ENCODE measurements at places on chromosomes 12 and 14.

DNA sequence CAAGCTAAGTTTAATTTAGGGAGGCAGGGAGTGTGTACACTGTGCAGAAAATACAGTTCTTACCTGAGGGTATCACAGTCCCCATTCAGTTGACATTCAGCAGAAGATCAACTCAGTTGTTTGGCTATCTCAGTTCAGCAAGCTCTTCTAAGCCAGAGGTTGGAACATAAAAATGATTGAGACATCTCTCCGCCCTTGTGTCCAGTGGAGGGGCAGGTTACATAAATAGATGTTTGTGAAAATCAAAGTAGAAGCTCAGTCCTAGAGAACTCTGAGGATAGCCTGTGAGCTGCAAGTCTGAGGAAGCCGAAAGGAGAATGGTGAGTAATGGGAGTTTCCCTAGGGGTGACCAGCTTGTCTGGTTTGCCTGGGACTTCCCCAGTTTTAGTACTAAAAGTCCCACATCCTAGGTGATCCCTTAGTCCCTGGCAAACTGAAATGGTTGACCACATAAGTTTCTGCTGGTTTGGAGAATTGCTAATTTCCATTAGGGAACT is 251.4 kb upstream of the ATP2B1 start:
- no peak for DNase-seq

DNA sequence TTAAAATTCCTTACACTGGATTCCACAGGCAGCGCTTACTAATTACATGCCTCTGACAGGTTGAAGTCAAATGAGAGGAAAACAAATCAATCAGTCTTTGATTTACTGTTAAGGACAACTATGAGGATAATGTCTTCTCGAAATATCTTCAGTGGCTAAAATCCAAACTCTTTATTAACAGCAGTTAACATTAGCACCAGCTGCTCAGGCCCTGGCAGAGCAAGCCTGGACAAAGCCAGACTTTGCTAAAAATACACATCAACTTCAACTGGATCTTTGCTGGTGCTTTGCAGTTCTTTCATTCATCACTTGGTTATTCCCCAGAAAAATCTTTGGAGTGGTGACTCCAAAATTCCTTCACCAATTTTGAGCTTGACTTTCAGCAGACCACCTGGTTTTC is 98.7 kb downstream of the HECTD4 start:
- no peak for DNase-seq

- DNase-seq, result no peak
Observed at GRCh38 chr12:120055231-120056000, 61.1 kb downstream of the RAB35 start.

- DNase-seq, result peak; percentile 35
Observed at GRCh38 chr12:4037747-4038312, 164.6 kb upstream of the PARP11 start.

GRCh38 chr12:16323638-16324037 is 23.8 kb upstream of the MGST1 start:
- DNase-seq, result no peak

DNA sequence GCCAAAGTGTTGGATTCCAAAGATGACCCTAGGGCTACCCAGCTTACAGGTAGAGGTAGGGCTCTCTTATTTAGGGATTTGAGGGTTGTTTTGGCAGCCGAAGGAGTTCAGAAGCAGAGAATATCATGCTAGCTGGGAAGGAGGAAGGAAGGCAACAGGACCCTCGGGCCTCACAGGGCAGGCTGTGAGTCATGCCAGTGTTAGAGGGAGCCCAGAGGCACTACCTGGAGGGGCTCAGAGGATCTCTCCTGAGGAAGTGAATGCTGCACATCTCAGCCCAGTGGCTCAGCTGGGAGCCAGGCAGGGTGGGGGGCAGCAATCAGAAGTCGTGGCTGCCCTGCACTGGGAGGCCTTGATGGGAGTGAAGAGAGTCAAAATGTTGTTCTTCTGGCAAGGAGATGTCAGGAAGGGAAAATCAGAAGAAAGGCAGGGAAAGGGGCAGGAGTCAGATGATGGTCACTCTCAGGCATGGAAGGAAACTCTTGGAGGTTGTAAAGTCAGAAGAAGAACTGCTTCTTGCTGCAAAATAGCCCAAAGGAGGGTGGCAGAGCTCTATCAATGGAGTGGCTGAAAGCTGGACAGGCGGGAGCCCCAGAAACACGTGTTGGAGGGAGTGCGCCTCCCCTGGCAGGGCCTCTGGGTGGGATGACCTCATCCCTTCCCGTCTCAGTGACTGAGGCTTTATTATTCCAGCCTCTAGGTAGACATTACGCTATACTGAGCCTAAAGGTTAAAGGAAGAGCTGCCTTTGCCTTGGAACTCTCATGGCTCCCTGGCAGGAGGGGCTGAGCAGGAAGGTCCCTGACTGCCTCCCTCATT is 141.3 kb downstream of the SMOC1 start:
- DNase-seq, result no peak

DNA sequence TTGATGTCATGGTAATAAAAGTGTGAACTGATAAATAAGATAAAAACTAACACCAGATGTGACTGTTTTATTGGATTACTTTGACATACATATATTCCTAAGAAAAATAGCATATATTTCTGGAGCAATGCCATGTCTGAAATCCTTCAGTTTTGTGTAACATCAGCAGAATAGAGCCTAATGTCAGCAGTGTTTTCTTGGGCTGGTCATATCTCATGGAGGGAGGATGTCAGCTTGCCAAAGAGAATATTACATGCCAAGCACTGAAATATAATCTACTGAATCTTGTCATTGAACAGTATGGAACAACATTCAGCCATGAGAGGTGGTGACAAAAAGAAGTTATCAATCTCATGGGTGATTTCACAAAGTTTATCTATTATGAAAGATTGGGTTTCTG is 220.3 kb downstream of the KLHL28 start:
- no peak for DNase-seq

- no peak for DNase-seq
Observed at GRCh38 chr12:50230217-50230616, 53.1 kb downstream of the LIMA1 start.

- DNase-seq, result no peak
Observed at GRCh38 chr12:39372929-39373328, 70.0 kb downstream of the KIF21A start.
